DMS79 treated with DMSO at 0.1 percent for 48 hours (cell line): ENCODE measurements at places on chromosomes 2 and 18.

- no peak for DNase-seq
Measured at GRCh38 chr2:190308031-190308430, 11.6 kb downstream of the HIBCH start.

- DNase-seq = no peak
Measured at GRCh38 chr2:209468846-209469245, 45.0 kb downstream of the MAP2 start.

DNA sequence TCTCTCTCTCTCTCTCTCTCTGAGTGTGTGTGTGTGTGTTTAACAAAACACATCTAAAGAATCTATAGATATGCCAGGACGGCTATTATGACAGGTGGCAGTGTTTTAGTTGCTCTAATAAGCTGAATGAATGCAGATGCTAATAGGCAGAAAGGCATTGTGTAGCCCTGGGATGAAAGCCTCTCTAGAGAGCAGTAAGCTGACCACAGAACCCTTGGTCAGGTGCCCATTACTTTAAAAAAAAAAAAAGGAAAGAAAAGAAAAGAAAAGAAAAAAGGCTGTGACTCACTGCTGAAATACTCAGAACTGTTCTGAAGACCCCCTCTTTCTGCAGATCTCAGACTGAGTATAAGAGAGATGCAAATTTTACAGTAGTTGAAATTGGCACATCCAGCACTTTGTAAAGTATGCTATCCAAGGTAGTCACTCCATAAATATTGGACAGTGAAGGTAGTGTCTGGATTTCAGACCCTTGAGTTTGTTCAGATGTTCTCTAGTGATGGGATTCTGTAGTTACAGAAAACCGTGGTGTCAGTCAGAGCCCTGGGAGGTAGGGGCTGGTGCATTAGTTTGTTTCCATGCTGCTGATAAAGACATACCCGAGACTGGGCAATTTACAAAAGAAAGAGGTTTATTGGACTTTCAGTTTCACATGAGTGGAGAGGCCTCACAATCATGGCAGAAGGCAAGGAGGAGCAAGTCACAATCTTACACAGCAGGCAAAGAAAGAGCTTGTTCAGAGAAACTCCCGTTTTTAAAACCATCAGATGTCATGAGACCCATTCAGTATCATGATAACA lies 30.9 kb downstream of the OSBPL6 start:
- no peak for DNase-seq

GRCh38 chr2:1572638-1573037 lies 159.4 kb downstream of the TPO start:
- DNase-seq = no peak

- no peak for DNase-seq
Measured at GRCh38 chr2:54083021-54083420, 32.4 kb upstream of the ACYP2 start.

GRCh38 chr2:191638079-191638801 lies 39.7 kb upstream of the NABP1 start:
- peak; percentile 12 for DNase-seq

DNA sequence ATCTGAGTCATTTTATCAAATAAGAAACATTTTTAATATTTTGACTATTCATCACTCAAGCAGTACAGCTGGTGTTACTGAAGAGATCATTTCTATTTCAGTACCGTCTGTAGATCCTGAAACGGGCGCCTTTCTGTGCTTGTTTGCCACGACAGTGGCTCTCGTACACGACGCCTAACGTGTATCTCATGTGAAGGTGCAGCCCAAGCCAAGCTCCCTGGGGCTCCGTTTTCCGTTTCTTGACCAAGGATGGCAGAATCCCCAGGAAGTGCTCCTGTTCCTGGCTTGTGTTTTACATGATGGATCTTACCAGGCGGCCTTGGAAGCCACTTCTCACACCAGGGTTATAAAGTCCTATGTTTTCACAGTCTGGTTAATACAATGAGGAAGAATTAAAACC lies 320.6 kb downstream of the GBX2 start:
- no peak for DNase-seq

- no peak for DNase-seq
Measured at GRCh38 chr2:38146907-38147307, 71.0 kb upstream of the CYP1B1 start.

- no peak for DNase-seq
Measured at GRCh38 chr2:190911813-190912212, 31.2 kb downstream of the GLS start.

DNA sequence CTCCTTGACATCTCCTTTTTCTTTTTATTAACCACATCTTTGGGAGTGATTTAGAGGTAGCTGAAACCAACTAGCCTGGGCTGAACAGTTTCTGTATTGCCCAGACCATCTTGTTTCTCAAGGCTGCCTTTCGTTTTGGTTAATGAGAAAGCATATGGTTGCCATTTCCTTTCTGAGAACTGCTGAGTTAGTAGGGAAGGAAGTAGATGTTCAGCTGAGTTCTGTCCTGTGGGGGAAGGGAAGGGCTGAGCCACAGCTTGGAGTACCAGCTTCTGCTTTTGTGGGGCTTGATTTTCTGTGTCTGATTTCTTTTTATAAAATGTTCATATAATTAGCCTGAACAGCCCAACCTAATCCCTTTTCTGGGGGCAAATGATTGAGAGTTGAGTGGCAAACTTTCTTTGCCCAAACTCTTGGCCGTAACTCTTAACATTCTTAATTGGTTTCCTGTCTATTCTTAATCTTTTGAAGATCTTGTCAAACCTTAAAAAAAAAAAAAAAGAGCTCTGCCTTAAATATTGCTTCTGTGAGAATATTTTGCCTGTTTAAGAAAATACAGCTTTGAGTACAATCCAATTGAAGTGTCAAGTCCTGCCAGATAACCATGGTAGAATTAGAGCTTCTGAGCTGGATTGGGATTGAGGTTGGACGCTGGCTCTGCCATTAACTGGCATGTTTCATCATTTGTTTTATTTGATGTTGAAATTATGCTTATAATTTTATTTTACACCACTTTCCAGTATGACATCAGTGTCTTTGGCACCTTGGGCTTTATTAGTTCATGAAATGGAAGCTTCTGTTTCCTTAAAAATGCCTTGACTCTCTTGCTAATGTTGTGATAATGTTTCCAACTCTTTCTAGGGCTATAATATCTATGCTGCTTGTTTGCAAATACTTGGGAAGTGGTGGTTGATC lies 1.9 kb upstream of the NABP1 start:
- no peak for DNase-seq
